Anterior cingulate cortex (tissue), 58 donors: ENCODE measurements at places on chromosomes 12 and 14.
A peak's percentile ranks its signal among the peaks of the same experiment; 100 is the strongest.

- DNase-seq: no peak
Observed at GRCh38 chr12:132071830-132072384, 72.2 kb downstream of the DDX51 start.

DNA sequence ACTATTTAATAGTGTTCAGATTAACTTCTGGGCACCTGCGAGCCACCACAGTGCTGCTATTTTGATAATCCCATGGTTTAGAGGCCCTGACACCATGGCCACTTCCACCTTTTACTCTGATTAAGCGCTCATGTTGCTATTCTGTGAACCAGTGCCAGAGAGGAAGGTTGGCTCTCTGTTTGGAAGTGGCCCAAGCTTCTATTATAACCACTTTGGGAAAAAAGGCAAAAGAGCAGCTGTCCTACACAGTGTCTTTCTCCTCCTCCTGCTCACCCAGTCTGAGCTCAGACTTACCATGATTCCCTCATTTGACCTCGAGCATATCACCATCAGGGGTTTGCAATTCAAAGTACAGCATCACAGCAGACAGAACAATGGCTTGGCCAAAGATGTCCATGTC is 23.3 kb downstream of the DYRK2 start:
- no peak for DNase-seq

DNA sequence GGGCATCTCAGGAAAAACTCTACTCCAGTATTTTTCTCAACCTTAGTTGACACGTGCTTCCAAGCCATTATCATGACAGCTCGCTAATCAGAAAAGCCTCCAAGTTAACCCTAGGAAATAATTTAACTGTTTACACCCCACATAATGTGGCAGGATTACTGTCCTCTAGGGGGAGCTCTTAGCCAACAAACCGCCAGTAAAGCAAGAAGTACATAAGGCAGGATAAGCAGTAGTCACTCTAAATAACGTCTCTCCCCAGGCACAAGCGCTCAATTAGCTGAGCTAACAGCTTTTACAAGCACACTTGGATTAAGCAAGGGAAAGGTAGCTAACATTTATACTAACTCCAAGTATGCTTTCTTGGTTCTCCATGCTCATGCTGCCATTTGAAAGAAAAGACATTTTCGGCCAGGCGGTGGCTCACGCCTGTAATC is 22.8 kb downstream of the APOBEC1 start:
- DNase-seq: no peak

GRCh38 chr14:98375566-98375965 is 896.4 kb downstream of the BCL11B start:
- DNase-seq: no peak

DNA sequence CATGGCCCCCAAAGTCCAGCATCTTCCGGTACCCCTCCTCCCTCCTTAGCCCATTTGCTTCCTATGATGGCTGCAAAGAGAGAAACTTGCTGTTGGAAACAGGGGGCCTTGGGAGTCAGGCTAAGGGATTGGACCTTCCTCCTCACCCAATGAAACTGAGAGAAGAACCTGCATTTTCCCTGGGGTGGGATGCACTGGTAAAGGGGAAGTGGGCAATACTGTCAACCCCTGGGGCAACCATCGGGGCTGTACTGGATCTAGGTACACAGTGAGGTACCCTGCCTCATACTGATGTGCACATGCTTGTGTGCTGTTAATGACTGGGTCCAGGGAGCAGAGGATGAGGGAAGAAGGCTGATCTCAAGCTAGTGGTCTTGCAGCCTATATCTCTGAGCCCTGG is 11.0 kb upstream of the JPH4 start:
- DNase-seq: no peak

GRCh38 chr14:54354096-54354495 is 42.7 kb upstream of the CDKN3 start:
- DNase-seq: no peak

DNA sequence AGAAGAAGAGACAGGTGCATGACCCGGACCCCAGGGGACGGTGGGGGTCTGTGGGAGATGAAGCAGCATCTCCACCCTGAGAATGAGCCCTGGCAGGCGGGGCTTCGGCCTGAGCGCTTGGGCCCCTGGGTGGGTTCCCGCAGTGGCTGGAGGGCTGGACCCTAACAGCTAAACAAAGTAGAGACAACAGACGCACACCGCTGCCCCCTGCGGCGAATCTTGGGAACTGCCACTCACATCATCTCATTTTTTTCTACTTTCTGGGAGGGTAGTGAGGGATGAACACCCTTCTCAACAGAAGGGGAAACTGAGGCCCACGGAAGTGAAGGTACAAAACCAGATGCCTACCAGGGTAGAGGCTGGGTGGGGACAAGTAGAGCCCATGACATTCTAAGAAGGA is 104.7 kb downstream of the RFLNA start:
- no peak for DNase-seq

- peak; percentile 2 for DNase-seq
Observed at GRCh38 chr12:27652174-27652763, 44.0 kb upstream of the REP15 start.

DNA sequence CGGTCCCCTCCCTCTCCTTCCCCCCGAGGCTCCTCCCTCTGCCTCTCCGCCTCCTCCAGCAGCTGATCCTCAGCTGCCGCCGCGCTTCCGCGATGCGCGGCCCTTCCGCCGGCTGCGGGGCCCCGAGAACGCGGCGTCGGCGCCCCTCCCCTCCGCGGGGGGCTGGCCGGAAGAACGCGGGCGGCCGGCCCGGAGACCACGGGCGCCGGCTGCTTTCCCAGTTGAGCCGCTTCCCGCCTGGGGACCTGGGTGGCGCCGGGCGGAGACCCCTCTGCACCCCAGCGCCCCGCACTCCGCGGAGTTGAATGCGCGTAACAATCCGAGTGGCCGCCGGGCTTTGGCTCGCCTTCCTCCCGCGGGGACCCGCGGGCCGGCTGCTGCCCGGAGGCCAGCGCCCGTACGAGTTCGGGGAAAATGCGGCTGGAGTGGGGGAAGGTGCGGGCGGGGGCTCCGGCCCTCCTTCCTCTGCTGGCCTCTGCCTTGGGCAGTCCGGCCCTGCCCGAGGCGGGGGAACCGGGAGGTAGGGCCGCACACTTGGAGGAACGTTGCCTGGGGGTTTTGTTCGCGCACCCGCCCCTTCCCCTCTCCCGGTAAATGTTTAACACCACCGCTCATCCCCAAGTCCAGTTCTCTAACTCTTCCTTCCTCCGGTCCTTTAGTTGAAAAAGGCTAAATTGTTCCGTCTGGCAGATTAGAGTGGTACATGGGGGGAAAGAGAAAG is 393 bp upstream of the DCAF5 start:
- DNase-seq: no peak

GRCh38 chr12:8065991-8066594 is at the start of gene C3AR1:
C3AR1 (minus strand) TSS chr12:8066359; CDS start chr12:8060185, 6,174 bp downstream.
- DNase-seq: no peak

DNA sequence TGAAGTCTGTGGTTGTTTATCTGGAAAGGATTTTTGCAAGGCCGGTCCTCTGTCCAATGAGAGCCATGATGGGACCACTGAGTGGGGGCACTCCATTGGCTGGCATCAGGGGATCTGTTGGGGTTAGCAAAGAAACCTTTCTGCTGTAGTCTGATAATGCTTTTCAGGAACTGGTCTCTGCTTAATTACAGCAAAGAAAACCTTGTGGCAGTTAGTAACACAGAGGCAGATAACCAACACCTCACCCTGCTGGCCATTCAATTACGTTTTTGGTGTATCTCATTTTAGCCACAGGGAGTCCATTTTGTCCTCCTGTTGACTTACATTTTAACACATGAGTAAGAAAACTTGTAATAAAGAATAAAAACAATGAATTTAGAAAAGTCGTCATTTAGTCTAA is 629.3 kb upstream of the MDGA2 start:
- no peak for DNase-seq

DNA sequence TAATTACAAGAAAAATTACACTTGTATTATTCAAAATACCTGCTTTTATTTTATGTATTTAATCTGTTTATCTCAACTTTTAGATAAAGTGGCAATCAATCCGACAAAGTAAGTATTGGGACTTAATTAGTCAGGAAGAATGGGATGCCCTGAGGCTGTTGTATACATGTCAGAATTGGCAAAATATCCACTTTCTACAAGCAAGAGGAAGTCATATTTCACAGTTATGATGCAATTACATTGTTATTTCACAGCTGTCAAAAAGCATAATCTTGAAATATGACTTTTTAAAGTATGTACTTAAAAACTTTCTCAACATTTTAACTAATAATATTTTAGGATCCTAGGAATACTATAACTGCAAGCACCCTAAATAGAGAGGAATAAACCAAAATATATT is 357.1 kb upstream of the MGAT4C start:
- no peak for DNase-seq

DNA sequence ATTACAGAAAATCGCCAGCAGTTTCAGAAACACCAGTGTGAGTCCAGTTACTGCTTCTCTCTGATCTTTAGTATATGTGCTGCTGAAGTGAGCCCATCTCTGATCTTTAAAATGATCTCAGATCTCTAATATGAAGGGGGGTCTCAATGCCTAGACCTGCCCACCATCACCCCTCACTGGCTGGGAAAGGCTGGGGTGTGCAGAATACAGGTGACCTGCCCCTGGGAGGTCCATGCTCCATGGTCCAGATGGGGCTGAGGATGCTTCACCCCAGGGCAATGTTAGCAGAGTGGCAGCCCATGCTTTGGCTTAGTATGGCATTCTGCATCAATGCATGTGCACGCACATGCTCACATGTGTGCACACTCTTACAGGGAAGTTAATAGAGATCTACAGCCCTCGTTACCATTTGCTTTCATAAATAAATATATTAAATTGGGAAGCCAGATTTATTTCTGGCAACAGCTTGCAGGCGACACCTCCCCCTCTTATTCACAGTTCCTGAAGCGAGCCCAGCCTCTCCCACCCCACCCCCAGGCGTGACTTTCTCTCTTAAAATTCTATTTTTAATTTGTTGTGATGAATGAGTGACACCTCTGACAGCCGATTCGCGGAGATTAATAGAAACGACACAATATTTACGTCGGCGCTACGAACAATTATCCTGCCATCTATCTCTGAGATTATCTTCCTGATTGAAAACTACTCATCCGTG is 104.7 kb upstream of the ESRRB start:
- DNase-seq: no peak

GRCh38 chr12:99372257-99372920 is 275.2 kb upstream of the GARIN6 start:
- no peak for DNase-seq

GRCh38 chr12:52337054-52337453 is 15.9 kb upstream of the KRT83 start:
- no peak for DNase-seq

DNA sequence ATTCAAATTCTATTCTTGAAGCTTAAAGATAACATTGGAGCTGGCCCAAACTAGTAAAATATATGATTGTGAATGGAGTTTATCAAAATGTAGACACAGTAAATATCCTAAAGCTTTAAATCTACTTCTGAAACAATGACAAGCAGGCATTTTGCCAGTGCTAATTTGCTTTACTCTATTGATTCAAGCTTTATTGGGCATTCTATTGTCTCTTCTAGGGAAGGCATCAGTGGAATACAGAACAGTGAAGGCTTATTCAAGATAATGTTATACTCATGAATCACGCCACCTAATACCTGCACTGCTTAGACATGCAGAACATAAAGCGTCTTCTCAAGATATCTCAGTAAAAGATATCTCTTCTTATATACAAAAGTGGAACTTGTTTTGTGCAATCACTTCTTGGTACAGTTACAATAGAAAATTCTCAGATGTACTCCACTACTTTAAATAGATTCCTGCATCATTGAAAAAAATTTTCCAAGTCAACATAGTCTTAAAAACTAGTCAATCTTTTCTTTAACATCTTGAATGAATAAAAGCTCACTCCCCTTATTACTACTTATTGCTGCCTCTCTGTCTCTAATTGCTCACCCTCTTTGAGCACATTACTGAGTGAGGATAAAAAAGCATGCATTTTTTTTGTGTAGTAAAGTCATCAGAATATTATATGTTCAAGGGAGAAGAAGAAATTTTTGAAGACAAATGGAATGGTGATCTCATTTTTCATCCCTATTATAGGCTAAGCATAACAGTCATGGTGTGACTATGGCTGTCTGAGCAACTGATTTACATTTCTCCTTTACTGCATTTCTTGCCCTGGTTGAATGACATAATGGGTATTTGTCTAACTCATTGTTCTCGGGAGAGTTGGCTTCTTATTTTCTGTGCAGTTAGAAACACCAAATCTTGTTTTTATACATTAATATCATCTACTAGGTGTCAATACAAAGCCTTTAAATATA is 98.0 kb upstream of the E2F7 start:
- no peak for DNase-seq

DNA sequence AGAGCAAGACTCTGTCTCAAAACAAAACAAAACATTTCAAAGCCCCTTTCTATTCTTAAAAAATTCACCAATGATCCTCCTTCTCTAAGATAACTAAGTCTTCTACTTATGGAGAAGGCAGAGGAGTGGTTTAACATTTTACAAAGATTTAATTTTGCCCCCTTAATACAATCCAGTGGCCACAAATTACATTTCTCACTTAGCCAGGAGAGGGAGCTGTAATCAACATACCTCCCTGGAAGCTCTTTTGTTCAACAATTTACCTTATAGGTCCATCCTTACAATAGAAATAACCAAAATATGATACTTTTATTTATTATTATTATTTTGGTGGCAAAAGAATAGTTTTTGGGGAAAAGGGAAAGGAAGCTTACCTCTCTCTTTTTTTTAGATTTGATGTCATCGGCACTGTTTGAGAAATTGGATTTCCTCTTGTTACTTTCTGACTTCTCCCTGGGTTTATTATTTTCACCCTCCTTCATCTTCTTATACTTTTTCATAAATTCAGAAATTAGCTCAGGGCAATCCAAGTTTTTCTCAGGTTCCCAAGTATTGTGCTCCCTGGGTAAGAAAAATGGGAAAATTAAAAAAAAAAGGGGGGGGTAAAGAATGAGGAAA is 28.1 kb downstream of the CBX5 start:
- no peak for DNase-seq

- no peak for DNase-seq
Observed at GRCh38 chr12:81615026-81615588, 144.0 kb downstream of the PPFIA2 start.

DNA sequence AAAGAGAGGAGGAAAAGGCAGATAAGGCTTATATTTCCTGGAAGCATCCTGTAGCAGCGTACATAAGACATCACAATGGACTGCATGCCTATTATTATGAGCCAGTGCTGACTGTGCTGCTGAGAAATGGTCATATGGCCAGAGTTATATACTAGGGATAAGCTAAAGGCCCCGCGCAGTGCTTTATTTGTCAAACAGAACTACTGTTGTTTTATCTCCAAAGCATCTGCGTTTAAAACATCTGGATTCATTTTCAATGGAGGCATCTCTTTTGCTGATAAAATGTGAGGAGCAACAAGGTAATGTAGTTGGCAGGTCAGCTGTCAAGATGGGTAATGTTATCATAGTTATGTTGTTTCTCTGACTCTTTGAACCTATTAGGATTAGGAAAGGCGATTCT is 28.0 kb upstream of the LMNTD1 start:
- no peak for DNase-seq

DNA sequence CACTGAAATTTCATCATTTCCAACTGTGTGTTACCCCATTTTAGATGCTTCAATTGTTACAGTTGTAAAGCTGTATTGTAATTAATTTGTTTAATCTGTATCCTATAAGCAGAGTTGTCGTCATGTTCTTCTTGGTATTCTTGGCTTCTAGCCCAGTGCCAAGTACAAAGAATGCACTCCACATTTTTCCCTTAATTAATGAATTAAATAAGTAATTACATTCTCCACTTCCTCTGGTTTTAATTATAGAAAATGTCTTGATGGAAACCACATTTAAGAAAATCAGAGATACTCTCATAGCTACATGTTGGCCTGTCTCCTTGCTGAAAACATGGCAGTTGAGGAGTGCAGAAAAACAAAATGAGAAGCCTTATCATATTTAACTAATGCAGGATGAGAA is 746 bp downstream of the DNAI7 start:
- no peak for DNase-seq
